Caki2 (cell line): ENCODE measurements at places on chromosomes 2 and 18. TPM values are rescaled to one million over a fixed set of nuclear protein-coding genes. Genes with fewer than 3 reads are reported as not detected.

DNA sequence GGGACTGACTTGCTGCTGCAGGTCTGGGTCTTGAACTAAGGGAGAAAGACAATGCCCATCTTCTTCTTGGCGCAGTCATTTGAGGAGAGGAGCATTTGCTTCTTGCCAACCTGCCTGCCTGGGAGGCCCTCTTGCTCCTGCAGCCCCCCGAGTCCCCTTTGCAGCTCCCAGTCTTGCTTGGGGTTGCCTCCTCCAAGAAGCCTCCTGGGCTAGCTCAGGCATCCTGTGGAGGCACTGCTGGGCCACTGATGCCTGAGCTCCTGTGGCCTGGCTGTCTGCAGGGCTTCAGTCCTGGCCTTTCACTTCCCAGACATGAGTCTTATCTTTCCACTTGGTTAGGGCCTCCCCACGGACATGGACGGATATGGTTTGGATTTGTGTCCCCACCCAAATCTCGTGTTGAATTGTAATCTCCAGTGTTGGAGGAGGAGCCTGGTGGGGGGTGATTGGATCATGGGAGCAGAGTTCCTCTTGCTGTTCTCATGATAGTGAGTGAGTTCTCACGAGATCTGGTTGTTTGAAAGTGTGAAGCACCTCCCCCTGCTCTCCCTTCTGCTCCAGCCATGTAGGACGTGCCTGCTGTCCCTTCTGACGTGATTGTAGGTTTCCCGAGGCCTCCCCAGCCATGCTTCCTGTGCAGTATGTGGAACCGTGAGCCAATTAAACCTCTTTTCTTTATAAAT is 17.3 kb downstream of the HPCAL1 start:
- DNase-seq, result no peak

DNA sequence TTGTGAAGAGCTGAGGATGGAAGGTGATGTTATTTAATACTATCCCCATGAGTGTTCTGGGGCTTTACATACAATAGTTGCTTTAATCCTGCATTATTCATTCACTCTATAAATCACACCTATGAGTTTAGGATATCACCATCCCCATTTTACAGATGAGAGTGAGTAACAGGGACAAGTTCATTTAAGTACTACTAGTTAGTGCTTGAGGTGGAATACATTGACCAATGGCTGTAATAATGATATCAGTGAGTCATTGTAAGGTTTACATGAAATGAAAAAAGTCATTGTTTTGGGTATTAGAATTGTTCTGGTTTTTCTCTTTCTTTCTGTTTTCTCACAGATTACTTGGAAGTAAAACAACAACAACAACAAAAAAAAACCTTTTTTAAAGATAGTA is 42.5 kb downstream of the TANC1 start:
- no peak for DNase-seq

DNA sequence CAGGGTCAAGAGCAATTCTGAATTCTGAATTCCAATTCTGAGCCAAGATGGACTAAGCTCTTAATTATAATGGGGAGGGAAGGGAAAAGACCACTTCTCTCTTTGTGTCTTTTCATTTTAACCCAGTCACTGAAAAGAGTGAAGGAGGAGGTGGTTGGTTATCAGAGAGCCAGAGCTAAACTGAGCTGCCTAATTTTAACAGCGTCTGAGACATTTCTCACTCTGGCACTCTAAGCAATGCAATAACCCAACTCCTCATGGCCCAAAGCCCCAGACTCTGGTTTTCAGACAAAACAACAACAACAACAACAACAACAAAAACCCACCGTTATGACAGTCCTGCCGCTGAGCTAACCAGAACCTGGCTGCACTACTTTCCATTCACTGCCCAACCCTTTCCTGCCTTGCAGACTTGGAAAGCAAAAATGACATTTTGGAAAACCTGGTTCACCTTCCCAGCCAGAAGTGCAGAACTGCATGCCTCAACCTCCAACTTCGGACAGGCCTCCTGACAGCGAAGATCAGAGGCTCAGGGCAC is 1.0 kb downstream of the CHST10 start:
- no peak for DNase-seq

ERFE gene
- 39.5 and 53.4 TPM in 2 replicates for total RNA-seq

- DNase-seq, result no peak
Observed at GRCh38 chr2:168849610-168850009, 40.6 kb downstream of the SPC25 start.

DNA sequence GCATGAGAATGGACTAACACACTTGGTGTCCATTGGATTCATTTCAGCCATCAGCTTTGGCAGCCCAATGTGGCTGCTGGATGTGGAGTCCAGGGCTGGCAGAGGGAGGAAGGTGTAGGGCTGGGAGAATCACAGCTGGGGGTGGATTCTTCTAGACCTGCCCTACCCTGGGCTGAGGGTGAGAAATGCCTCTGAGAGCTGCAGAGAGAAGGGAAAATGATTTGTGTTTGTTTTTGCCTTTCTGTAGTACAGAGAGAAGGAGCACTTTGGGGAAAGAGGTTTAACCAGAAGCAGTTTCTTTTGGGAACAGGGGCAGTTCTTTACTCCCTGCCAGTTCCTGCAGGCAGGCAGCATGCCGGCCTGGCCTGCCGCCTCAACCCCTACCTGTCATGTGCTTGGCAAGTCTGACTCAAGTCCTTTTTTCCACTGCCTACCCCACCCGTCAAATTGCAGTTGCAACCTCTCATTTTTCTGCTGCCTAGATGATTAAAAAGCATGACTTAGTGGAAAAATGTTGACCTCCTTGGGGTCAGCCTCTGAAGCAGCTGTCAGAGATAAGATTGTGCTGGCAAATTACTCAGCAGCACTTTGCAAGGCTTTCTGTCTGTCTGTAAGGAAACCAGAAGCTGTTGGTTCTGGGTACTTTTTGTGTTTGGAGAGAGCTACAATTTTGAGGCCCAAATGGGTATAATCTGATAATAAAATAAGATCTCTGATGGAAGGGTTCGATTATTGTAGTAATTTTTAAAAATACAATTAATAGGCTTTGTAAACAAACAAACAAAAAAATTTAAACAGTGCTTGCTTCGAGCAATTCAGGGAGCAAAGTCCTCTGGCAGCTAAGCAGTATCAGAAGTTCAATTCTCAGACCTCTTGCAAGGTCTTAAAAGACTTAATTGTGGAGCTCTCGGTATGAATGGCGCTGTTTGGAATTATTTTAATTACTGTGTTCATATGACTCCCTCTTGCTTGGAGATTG is 21.7 kb downstream of the LBH start:
- DNase-seq, result peak; percentile 93

GRCh38 chr2:226580403-226580802 is 219.2 kb downstream of the IRS1 start:
- DNase-seq, result no peak

MBD2 gene
- total RNA-seq, result 19.5 and 24.1 TPM in 2 replicates

GRCh38 chr18:4842287-4842686 is 354.8 kb downstream of the AKAIN1 start:
- DNase-seq, result no peak

GRCh38 chr2:188327518-188328213 is 36.0 kb downstream of the GULP1 start:
- DNase-seq, result no peak

GRCh38 chr2:64646007-64646880 is 7.5 kb downstream of the SERTAD2 start:
- DNase-seq, result peak; percentile 64

- DNase-seq, result peak; percentile 19
Observed at GRCh38 chr2:37378411-37378810, 34.0 kb downstream of the QPCT start.

DNA sequence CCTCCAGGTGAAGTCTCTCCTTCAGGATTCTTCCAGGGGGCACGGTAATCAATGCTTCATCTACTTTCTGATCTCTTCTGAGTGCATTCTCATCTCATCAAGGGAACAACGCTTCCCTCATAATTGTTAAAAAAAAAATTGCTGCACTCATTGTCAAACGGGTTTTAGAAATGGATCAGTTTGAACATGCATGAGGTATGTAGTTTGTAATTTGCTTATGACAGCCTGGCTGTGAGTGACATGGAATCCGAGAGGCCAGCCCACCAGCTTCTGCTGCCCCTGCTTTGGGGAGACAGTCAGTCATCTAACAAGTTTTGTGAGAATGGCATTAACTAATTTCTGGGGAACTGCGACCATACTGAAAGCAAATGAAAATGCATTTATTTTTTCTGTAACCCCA is 791.9 kb upstream of the SOX11 start:
- DNase-seq, result no peak

GRCh38 chr18:40534723-40535122 is 1420.3 kb upstream of the PIK3C3 start:
- DNase-seq, result no peak

TRIM54 gene
- total RNA-seq, result not detected in 2 replicates

DNA sequence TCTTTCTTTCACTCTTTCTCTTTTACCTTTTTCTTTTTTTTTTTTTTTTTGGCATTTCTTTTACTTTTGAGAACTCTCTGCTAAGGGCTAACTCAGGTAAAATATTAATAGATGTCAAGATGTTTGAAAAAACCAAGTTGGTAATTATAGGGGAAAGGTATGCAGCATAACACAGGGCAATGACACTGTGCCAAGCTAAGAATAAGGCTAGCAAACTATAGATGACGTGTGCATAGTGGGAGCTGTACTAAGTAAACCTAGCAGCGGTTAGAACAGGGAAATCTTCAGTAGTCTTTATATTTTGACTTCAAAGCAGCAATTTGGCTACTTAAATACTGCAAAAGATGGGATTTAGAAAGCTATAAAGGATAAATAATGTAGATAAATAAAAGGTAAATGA is 415.4 kb upstream of the RGPD4 start:
- DNase-seq, result no peak

SALL3 gene
- not detected in 2 replicates for total RNA-seq

DNA sequence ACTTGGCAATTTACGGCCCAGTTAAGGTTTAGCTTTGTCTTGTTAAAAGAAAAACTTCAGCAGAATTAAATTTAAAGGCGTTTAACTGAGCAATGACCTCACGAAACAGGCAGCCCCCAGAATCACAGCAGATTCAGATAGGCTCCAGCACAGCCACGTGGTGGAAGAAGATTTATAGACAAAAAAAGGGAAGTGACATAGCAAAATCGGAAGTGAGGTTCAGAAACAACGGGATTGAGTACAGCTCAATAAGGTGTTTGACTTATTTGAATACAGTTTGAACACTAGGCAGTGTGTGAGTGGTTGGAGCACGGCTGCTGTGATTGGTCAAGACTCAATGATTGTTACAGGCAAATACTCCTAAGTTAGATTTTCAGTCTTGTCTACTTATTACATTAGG is 79.8 kb downstream of the MOGAT1 start:
- no peak for DNase-seq

DNA sequence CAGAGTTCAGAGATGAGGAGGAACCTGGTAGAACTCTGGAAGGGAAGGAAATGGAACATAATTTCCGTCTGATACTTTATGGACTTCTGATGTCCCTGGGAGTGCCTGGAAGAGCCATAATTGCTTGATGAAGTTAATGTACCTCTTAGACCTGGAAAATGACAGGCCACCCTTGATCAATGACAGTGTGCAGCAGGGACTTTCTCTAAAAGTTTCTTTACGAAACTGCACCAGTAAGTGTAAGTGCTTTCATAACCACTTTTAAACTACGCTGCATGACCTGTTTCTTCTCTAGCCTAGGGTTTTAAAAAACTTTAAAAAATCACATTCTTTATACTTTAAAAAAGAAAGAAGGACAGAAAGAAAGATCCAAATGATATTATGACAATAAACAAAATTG is 164.5 kb downstream of the LPIN1 start:
- no peak for DNase-seq
